Foreskin keratinocyte (primary cell): ENCODE measurements at places on chromosomes 16 and 17.

DNA sequence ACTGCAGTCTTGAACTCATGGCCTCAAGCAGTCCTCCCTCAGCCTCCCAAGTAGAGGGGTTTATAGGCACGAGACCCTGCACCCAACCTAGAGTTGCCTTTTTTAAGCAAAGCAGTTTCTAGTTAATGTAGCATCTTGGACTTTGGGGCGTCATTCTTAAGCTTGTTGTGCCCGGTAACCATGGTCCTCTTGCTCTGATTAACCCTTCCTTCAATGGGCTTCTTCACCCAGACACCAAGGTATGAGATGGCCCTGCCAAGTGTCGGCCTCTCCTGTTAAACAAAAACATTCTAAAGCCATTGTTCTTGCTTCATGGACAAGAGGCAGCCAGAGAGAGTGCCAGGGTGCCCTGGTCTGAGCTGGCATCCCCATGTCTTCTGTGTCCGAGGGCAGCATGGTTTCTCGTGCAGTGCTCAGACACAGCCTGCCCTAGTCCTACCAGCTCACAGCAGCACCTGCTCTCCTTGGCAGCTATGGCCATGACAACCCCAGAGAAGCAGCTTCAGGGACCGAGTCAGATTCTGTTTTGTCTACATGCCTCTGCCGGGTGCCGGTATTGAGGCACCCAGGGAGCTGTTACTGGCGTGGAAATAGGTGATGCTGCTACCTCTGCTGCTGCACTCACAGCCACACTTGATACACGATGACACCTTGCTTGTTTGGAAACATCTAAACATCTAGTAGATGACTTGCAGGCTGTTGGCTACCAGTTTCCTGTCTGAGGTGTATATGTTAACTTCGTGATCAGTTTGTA lies 3.3 kb downstream of the RPL13 start:
- no peak for DNase-seq

GRCh38 chr16:87056083-87056482 lies 261.1 kb downstream of the C16orf95 start:
- DNase-seq = no peak

- no peak for DNase-seq
These were observed 56.3 kb downstream of the COX10 start for GRCh38 chr17:14125518-14126137.

DNA sequence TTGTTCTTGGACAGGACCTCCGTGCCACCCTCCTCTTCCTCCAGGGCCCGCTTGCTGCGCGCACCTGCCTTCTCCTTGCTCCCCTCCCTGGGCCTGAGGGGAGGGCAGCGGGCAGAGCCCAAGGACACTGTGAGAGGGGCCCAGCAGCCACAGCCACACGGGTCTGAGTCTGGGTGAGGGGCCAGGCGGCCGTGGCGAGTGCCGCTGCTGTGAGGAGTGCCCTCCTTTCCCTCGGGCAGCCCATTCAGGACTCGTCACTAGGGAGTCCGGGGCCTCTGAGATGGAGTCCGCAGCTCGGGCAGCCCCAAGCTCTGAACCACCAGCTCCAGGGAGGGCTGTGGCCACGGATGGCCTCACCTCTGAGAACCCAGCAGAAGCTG lies 5.6 kb downstream of the DUS1L start:
- no peak for DNase-seq

DNA sequence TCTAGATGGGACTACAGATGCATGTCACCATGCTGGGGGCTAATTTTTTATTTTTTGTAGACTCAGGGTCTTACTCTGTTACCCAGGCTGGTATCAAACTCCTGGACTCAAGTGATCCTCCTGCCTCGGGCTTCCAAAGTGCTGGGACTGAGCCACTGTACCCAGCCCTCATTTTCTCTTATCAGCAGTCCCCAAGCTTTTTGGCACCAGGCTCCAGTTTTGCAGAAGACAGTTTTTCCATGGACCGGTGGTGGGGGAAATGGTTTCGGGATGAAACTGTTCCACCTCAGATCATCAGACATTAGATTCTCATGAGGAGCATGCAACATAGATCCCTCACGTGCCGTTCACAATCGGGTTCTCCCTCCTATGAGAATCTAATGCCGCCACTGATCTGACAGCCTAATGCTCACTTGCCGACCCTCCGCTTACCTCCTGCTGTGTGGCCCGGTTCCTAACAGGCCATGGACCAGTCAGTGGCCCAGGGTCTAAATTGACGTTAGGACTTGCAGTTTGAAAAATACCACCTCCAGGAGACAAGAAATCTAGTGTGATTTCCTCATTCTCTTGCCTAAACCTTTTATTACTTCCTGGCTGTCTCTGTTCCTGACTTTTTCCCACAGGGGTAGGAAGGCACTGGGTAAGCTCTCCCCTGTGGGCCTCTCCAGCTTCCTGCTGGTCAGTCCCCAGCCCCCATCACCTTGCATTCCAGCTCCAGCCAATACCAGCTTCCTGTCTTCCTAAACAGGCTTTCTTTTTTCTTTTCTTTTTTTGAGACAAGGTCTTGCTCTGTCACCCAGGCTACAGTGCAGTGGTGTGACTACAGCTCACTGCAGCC lies 9.3 kb upstream of the CNP start:
- DNase-seq = no peak

DNA sequence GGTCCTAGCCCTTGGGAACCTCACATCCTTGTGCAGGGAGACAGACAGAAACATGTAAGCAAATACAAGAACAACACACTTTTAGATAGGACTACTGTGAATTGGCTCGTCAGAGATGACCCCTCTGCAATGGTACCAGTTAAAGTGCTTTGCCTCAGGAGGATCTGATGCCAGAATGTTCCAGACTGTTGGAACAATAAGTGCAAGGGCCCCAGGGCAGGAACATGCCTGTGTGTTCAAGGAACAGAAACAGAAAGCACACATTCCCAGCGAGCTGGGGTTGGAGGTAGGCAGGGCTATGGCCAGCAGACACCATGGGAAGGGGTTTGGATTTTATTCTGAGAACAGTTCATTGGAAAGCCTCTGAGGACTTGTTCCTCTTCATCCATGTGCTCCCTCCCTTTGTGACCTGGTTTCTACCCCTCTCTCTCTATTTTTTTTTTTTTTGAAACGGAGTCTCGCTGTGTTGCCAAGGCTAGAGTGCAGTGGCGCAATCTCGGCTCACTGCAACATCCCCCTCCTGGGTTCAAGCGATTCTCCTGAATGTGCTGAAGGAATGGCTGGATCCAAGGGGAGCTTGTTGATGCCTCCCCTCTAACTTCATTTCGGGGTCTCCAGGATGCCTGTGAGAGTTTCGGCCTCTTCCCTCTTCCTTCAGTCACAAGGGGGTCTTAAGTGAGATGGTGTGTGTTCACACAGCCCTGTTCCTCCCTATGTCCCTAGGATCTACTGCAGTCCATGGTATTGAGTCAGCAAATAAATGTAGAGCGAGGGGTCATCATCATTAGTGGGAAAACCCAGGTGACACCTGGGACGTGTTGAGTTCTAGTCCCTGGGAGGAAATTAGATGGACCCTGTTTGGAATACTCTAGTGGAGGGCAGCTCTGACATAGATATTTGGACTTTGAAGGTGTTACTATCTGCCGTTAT lies 6.4 kb downstream of the STAT5A start:
- no peak for DNase-seq

GRCh38 chr17:38572669-38573365 lies 32.9 kb downstream of the SRCIN1 start:
- DNase-seq = no peak

DNA sequence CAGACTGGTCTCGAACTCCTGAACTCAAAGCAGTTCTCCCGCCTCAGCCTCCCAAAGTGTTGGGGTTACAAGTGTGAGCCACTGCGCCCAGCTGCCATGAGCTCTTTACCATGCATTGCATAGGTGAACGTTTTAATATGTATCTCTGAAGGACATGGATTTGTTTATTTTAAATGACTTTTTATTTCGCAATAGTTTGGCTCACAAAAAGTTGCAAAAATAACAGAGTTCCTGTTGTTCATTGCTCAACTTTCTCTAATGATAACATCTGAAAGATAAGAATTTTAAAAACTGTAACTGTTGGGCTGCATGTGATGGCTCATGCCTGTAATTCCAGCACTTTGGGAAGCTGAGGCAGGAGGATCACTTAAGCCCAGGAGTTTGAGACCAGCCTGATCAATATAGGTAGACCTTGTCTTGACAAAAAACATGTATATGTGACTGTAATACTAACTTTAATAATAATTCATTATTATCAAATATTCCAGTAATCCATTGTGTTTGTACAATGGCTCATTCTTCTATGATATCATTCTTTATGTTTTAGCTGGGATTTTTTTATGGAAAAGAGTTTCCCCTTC lies 80.1 kb downstream of the ABCC1 start:
- no peak for DNase-seq
